ENCODE measurements at places on chromosomes 2 and 18. TPM values are rescaled to one million over a fixed set of nuclear protein-coding genes. Genes with fewer than 3 reads are reported as not detected.

GRCh38 chr18:8863427-8863826 lies 158.1 kb downstream of the MTCL1 start:
- DNase-seq, result no peak

DNA sequence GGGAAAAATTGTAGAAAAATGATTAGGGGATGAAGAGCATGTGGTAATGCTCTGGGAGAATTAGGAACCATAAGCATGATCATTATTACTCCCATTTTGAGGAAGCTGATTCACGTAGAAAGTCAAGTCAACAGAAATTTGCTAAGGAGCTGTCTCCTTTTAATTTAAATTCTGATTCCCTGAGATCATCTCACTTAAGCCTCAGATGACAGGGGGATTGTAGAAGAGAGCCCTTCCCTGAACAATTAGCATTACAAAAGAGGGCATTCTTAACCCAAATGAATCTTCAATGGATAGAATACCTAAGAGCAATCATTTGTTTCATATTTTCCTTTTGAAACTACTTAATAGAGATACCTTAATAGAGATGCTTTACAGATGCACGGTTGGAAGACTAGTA lies 267.9 kb downstream of the NYAP2 start:
- no peak for DNase-seq

- peak; percentile 66 for DNase-seq
Measured at GRCh38 chr2:71129902-71130151, 202 bp downstream of the MCEE start.

DNA sequence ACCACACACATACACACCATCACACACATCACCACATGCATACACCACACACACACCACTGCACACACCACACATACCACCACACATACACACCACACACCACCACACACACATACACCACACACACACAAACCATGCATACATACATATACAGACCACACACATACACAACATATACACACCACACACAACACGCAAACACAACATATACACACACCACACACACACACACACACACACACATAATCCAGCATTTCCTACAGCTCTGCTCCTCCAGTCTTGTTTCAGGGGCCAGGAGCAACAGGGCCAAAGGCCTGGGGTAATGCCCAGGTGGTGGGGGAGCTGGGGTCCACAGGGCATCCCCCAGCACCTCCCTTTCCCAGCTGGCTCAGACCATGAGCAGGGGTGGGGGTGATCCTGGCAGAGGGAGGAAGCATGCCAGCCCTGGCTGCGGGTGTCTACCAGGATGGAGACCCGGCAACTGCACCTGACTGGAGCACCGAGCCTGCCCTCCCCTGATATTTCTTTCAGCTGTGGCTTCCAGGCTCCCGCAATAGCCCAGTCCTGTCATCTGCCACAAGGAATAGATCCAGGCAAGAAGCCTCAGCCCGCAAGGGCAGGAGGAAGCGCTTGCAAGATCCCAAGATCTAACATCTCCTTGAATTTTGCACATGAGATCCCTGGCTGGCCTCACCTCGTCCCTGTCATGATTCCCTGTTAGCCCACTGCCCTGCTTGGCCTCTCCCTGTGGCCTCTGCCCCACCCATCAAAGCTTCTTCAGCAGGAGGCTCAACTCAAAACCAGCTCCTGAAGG lies 196.9 kb downstream of the TNS1 start:
- no peak for DNase-seq

GRCh38 chr18:52682260-52682659 lies 342.3 kb downstream of the DCC start:
- DNase-seq, result no peak

DNA sequence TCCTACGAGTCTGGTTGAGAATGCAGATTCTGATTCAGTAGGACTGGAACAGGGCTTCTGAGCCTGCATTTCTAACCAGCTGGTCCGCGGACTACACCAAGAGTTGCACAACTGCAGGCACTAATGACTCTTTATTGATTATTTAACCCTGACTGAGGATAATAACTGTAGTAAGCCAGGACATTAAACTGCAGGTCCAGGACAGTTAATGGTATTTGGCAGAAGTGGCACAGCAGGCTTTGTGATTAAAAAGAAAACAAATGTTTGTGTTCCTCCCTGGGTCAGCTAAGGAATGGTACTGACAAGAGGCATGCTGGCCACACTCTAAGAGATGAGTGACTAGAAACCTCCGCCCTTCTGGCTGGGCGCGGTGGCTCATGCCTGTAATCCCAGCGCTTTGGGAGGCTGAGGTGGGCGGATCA lies 59.4 kb downstream of the ALPK2 start:
- no peak for DNase-seq

- DNase-seq, result no peak
Measured at GRCh38 chr2:188452084-188452483, 160.4 kb downstream of the GULP1 start.

The ACMSD gene
- polyA plus RNA-seq, result 50.2 TPM

The YES1 gene
- 74.2 TPM for polyA plus RNA-seq

The PSD4 gene
- polyA plus RNA-seq, result 8.2 TPM

The CFAP53 gene
- polyA plus RNA-seq, result 4.8 TPM

The MSGN1 gene
- polyA plus RNA-seq, result not detected

The FBXO36 gene
- polyA plus RNA-seq, result 6.4 TPM

Measured in right renal cortex interstitium (tissue), 3 donors.